Suppressor macrophage treated with lipopolysaccharide for 4 hours (primary cell): ENCODE measurements at places on chromosomes 2 and 18.

- no peak for DNase-seq
Observed at GRCh38 chr2:150607390-150607811, 119.9 kb upstream of the RND3 start.

- peak; percentile 61 for DNase-seq
Observed at GRCh38 chr2:8352296-8352695, 329.6 kb upstream of the ID2 start.

DNA sequence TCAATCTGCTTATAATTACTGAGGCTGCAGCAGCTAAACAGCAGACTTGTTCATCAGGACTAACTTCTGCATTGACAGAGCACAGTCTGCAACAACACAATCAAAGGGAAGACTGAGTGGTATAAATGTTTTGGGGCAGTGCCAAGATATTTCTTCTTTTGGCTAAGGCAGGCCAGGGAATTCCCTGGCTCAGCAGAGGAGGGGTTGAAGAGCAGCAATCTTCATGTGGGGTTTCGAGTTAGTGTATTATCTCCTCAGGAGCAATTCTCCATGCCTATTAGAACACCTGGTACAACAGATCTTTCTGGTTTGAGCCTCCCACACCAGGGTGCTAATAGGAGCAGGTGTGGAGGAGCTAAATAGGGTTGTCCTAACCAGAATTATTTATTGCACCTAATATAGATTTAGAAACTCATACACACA is 103.0 kb upstream of the STK17B start:
- DNase-seq, result peak; percentile 56

DNA sequence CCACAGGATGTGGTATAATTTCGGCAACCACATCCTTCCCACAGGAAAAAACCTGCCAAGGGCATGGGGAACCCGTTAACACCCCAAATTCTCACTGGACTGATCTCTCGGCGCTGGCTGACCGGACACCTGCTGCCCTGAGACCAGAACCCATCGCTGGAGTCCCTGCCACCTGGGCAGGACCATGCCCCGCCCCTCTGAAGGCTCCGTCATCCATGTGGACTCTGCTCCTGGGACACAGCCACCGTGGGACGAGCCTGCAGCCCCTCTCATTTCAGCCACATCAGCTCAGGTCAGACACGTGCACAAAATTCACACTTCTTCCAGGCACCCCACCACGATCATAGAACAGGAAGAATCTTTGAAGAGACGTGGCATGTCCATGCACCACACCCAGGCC is 108.2 kb downstream of the ZNF516 start:
- no peak for DNase-seq

- no peak for DNase-seq
Observed at GRCh38 chr2:188659656-188660406, 314.3 kb upstream of the COL3A1 start.

DNA sequence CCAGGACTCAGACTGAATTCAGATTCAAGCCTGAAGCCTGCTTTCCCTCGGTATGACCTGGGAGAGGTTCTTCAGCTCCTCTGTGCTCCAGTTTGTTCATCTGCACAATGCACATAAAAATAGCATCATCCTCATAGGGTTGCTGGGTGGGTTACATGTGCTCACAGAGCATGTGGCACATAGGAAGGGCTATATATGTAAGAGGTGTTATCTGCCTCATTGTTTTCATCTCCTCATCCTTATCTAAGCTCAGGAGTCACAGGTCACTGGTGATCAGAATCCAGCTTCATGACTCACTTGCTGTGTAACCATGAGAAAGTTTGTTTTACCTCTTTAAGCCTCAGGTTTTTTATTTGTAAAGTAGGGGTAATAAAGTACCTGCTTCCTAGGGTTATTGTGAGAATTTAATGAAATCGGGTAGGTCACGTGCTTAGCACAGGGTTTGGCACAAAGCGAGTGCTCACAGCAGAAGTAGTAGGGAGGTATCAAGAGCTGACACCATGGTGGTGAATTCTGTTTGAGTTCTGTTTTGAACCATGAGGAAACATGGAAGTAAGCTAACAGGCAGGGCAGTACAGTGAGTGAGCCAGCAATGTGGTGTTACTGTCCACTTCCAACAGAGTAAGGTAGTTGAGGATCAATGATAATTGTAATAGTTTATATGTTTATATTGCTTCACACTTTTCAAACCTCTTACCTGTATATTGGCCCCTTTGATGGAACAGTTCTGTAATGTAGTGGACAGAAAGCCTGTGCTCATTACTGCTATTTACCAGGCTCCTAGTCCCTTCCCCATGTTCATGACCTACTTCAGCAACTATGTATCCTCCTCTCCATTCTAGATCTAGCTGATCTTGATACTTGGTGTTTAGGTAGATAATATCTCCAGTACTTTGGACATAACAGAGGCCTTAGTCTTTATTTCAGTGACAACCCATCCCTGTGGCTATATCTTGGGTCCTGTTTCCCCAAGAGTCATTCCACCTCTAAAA is 141.4 kb upstream of the LTBP1 start:
- DNase-seq, result no peak

GRCh38 chr18:54880395-54881105 is 52.3 kb downstream of the RAB27B start:
- no peak for DNase-seq

DNA sequence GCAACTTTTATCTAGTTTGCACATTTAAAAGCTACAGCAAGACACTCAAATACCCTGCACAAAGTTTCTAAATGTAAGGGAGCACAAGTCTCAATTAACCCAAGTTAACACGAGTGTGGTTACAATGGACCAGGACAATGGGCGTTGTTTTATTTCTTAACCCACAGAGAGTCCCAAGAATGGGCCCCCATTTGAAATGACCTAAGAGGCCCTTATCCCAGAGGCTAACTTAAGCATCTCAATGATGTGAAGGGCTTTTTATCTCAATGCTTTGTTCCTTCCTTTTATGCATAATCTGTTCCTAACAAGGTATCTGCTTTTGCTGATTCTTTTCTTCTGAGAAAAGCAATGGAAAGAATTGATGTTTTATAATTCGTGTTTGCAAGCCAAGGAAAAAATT is 151.5 kb upstream of the SALL3 start:
- DNase-seq, result no peak

DNA sequence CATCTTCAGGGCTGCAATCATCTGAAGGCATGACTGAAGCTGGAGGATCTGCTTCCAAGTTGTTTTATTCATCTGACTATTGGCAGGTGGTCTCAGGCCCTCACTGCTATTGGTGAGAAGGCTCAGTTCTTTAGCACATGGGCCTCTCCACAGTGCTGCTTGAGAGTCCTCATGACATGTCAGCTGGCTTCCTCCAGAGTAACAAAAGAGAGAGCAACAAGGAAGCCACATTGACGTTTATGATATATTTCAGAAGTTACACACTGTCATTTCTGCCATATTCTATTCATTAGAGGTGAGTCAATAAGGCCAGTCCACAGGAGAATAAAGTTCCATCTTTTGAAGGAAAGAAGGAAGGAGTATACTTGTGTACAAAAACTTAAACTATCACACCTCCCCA is 7.9 kb upstream of the SIGLEC15 start:
- no peak for DNase-seq

GRCh38 chr18:7727361-7728076 is 160.4 kb downstream of the PTPRM start:
- DNase-seq, result no peak

GRCh38 chr2:191202881-191203397 is 42.3 kb upstream of the MYO1B start:
- DNase-seq, result peak; percentile 51

- DNase-seq, result peak; percentile 34
Observed at GRCh38 chr2:191688934-191689695, 11.2 kb downstream of the NABP1 start.

DNA sequence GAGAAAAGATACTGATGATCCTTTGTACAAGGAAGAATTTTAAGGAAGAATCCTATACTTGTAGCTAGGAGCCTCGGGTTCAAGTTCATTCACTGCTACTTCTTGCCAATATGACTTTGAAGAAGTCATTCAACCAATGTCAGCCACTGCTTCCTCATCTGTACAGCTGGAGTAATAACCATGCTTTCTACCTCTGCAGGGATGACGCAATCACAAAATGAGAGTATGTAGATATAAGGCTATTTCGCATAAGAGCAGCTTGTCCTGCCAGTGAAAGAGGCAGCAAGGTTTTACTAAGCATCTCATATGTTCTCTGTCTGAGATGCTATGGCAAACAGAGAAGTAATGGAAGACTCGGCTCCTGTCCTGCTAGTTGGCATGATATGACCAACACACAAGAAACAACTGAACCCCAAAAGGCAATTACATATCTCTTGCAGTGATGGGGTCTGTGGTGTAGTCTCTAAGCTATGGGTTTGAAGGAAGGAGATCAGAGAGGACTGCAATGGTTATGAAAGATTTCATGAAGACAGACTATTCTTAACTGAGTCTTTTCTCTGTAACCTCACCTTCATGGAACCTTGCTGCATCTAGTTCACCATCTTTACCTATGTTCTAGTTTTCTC is 9.2 kb downstream of the AAK1 start:
- peak; percentile 67 for DNase-seq

- no peak for DNase-seq
Observed at GRCh38 chr2:173226899-173227698, 127.6 kb upstream of the CDCA7 start.

DNA sequence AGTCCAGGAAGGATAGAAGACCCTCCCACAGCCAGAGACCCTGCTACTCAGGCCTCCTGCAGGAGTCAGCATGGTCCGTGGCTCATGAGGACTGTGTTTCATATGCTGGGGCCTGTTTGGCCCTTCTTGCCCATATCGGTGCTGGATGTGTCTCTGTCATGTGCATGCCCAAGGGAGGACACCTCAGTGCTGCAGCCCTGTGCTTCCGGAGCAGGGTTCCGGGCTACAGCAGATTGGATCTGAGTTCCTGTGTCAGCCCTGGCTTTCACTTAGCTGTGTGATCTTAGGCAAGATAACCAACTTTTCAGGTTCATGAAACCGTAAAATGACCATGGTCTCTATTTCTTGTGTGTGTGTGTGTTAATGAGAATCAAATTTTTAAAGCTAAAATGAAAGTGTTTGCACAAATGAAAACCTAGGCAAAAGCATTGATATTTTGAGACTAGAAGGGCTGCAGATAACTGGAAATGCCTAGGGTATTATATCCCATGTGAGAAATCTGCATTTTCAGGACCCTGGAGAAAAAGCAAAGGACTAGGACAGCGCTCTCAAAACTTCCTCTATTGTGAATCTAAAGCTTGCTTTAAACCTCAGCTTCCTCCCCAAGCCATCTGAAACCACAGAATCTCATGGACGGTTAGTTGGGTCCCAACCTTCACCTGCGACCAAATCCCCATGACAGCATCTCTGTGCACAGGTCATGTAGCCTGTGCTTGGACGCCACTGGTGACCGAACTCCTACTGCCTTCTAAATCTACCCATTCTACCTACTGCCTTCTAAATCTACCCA is 58.8 kb upstream of the CAPN13 start:
- DNase-seq, result peak; percentile 10

DNA sequence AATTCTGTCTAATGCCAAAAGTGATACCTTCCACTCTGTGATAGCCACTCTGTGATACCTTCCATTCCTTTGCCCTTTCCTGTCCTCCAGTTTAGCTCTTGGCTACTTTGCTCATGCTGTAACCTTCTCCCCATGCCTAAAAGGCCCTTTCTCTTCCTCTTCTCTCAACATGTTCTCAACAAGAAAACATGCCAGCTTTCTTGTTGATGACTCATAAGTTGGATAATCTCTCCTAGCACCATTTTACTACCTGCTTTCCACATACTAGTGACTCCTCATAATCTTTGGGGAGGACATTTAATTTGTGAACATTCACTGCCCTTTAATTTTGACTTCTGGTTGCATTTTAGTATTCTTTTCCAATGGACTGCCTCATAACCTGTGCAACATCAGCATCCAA is 55.9 kb upstream of the NT5C1B start:
- DNase-seq, result no peak

- no peak for DNase-seq
Observed at GRCh38 chr2:149741646-149742045, 154.1 kb upstream of the MMADHC start.

GRCh38 chr2:43199492-43200488 is 26.6 kb downstream of the ZFP36L2 start:
- no peak for DNase-seq

- DNase-seq, result no peak
Observed at GRCh38 chr2:19365126-19365525, 6.7 kb upstream of the OSR1 start.

DNA sequence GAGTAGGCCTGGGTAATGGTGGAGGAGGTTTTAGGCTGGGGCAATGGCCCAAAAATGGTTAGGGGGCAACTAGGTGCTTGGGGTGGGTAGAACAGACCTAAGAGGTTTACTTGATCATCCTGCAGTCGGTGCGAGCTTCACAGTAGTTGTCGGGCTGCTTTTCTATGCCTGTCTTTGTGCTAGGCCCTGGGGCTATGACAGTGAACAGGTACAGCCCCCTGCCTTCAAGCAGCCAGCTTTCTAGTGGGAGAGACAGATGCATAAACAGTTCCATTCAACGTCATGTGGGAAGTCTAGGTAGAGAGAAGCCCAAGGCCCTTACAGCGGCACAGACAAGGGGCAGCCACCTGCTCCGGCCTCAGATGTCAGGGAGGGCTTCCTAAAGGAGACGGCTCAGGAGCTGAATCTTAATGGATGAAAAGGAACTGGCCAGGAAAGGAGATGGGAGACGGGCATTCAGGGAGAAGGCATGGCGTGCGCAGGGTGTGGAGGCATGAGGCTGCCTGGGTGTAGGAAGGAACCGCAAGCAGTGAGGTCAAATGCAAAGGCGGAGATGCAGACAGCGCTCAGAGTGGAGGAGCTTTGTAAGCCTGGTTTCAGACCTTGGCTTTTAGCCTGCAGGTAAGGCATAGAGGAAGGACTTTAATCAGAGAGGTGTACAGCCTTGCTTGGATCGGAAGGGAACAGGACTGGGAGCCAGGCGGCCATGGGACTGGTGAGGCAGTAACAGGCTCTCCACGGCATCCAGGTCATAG is 6.0 kb downstream of the CTIF start:
- no peak for DNase-seq

DNA sequence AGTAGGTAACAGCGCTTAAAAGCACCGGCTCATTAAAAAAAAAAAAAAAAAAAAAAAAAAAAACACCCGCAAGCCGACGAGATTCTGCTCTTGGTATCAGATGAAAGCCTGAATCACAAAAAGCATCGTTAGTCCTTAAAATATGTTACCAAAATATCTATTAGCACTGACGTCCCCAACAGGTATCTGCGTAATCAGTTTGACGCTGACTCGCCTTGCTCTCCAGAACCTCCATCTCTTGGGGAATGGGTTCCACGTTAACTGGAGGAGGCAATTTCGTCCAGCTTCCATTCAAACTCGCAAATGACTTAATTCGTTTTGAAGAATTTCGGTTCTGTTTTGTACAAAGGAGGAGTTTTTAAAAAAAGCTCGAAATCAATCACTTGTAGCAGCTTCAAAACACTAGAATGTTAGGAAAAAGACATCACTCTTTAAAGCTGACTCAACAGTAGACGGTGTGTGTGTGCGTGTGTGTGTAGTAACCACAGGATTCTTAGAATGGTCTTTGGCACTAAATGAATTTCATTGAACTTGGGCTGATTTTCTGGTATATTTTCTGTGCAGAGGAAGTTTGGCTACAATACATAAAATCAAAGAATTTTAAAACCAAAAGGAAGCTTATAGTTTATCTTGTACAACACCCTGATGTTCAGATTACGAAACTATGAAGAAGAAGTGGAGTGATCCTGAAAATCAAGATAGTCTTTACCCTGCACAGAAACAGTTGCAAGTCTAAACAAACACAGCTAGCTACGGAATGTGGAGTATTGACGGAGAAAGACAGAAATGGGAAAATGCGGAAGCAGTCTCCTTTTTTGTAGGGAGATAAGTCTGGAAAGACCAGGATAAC is 1.1 kb upstream of the PGAP1 start:
- DNase-seq, result peak; percentile 37
